ENCODE measurements at places on chromosomes 4 and X.

DNA sequence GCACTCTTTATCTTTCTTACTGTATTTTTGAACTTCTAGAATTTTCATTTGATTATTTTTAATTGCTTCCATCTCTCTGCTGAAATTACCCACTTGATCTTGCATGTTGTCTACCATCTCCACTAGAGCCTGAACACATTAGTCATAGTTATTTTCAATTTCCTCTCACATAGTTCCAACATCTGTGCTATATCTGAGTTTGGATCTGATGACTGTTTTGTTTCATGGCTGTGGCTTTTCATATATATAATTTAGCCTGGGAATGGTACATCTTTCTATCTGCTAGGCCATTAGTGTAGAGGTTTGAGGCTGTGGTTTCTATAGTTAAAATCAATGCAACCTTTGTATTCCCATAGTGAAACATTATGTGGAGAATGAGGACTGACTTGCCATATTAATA lies 33.2 kb downstream of the NPY2R start:
- DNase-seq = no peak

- no peak for DNase-seq
These were observed 931.0 kb downstream of the STIM2 start for GRCh38 chr4:27791640-27792039.

GRCh38 chrX:58025979-58026378 lies 115.7 kb upstream of the ZXDA start:
- DNase-seq = peak; percentile 18

DNA sequence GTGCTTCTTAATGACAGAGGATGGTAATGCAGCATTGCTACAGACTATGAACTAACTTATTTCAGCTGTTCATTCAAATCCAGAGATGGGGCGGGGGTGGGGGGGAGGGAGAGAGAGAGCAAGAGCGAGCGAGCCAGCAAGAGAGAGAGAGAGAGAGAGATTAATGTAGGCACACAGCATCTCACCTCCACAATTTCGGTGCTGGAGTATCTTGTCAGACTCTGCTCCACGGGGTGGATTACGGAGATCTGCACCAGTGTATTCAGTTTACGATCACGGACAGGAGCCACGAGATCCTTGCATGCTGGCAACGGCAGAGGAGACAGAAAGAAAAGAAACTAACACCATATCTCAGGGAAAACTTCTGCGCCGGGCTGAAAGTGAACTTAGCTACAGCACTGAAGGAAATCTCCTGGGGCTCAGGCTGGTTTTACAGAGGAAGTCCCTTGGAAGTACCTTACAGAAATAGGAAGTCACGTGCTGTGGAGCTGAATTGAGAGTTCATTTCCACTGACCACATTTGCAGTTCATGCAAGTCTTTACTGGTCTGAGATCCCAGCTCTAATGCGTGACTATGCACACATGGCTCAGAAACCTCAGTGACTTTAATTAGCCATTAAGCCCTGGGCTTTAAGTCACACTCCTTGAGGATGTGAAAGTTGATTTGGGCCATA lies 440.9 kb downstream of the INPP4B start:
- peak; percentile 71 for DNase-seq

Data from activated CD4-positive, alpha-beta T cell treated with anti-CD3 and anti-CD28 coated beads for 48 hours (primary cell).